ENCODE measurements at places on chromosomes 3 and 15.

- DNase-seq: no peak
Measured at GRCh38 chr3:114892131-114892879, 254.8 kb downstream of the ZBTB20 start.

DNA sequence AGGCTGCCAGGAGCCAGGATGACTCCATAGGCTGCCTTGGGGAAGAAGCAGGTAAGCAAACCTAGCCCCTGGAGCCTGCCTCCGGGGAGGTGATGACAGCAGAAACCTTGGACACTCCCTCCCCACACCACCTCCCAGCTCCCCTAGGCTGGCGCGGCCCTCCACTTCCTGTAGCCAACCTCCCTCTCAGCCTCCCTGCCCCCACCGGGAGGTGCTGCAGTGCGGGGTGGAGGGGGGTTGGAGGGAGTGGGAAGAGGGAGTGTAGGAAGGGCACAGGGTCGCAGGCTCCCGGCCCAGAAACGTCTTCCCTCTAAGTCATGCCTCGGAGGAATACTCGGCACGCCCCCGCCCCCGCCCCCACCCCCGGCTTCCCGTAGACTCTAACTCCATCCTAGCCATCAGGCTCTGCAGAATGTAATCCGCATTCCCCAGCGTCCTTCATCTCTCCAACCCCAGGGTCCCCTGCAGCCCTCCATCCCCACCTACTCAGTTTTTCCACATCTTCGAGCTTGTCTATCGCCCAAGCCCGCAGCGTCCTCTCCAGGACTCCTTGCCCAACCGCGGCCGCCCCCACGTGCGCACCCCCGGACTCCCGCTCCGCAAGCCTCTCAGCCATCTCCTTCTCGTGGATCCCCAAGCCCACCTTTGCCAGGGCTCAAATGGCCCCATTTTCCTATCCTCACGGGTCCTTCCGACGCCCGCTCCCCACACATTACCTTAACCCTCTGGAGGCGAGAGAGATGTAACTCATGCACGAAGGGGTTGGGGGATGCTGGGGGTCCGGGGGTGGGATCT, 528 bp downstream of the LPCAT4 start:
- DNase-seq: peak; percentile 41

DNA sequence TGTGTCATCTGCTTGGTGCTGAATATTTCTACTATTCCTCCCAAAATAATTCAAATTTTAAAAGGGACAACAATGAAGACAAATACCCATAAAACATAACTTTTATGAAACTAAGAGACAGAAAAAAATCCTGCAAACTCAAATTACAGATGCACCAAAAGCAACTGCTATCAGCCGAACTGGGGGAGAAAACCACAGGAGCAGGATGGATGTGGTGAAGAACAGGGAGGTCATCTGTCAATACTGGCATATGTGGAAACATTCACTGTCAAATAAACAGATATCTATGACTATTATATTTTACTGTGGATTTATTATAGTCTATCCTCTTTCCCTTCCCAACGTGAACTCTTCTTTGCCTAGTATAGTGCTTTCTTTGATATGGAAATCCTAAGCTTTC, 53.3 kb upstream of the CPOX start:
- DNase-seq: no peak

GRCh38 chr3:39062180-39062579, 10.4 kb downstream of the WDR48 start:
- no peak for DNase-seq

DNA sequence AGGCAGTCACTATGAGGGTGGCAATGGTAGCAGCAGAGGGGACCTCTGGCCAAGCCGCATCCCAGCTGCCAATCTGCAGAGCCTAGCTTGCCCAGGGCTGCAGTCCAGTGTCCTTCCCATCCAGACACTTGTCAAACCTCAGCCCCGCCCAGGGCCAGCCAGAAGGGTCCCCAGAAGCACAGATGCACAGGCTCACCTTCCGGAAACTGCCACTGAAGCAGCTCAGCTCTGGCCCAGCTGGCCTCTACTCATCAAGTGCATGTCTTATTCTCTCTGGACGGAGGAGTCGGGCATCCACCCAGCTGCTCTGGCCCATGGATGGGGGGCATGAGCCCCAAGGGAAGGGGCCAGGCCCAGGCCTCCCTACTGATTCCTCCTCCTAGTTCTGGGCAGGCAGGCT, 69.2 kb downstream of the DNAJB8 start:
- DNase-seq: no peak

- no peak for DNase-seq
Measured at GRCh38 chr15:22887157-22887951, 48.9 kb downstream of the NIPA2 start.

- no peak for DNase-seq
Measured at GRCh38 chr3:98826126-98826525, 63.0 kb downstream of the ST3GAL6 start.

GRCh38 chr3:32238453-32239306, at the start of gene CMTM8:
TSS of gene CMTM8 (plus strand) at chr3:32238680. CDS start at chr3:32238973, 293 bp downstream.
- DNase-seq: peak; percentile 58

DNA sequence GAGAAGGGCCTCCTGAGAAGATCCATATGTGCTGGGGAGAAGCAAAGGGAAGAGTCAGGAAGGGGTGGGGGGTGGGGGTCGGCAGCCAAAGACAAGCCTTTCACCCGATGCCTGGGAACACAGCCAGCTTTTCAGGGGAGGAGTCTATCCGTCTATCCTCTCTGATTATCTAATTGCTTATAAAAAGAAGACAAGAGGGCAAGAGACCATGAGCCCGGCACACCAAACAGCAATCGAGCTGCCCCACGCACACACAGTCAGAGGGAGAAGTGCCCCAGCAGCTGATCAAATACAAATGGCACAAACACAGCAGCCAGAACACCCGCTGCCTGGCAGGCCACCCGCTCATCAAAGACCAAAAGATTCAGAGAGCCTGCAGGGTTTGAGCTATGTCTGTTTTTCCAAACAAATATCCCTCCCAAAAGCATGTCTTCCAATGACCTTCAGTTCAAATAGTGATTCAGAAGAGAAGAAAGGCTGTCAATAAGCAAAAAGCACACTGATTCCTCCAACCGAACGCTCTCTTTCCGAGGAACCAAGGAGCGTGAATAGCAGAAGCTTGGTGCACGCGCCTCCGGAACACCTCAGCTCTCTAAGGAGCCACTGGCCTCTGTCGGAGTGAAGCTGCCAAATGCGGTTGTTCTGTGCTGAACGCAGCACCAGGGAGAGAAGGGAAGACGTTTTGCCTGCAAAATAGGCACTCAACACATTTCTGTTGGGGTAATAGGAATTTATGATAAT, 419.2 kb downstream of the OCA2 start:
- no peak for DNase-seq

GRCh38 chr3:161913786-161914389, 417.3 kb downstream of the OTOL1 start:
- DNase-seq: no peak

DNA sequence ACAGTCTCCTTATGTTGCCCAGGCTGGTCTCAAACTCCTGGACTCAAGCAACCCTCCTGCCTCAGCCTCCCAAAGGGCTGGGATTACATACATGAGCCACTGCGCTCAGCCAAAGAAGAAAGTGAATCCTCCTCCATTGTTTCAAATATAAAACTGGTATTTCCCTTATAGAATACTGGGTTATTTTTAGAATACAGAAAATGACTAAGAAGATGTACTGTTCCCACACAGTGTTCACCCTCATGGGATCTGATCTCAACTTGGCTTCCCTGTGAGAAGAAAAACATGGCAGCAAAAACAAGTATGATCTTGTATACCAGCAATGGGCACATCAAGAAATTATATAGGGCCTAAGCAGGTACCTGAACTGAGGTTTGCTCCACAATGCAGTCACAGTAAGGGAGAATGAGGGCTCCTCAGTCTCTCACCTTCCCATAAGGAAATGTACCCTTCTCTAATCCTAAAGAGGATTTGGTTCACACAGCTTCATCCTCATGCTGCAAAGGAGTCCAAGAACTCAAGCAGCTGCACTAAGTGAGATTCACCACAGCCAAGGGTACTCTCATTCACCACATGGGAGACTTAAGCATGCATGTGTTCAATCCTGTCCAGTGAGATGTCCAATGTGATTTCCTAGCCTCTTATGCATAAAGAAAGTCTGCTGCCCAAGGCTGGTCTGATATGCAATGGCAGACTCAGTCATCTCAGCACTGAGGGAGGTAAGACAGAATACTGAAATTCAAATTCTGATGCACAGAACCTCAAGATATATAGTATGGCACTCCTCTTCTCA, 25.8 kb downstream of the USP4 start:
- DNase-seq: no peak

- no peak for DNase-seq
Measured at GRCh38 chr3:1262246-1262645, 169.4 kb downstream of the CNTN6 start.

- peak; percentile 16 for DNase-seq
Measured at GRCh38 chr3:113948015-113948917, 453 bp downstream of the ZDHHC23 start.

DNA sequence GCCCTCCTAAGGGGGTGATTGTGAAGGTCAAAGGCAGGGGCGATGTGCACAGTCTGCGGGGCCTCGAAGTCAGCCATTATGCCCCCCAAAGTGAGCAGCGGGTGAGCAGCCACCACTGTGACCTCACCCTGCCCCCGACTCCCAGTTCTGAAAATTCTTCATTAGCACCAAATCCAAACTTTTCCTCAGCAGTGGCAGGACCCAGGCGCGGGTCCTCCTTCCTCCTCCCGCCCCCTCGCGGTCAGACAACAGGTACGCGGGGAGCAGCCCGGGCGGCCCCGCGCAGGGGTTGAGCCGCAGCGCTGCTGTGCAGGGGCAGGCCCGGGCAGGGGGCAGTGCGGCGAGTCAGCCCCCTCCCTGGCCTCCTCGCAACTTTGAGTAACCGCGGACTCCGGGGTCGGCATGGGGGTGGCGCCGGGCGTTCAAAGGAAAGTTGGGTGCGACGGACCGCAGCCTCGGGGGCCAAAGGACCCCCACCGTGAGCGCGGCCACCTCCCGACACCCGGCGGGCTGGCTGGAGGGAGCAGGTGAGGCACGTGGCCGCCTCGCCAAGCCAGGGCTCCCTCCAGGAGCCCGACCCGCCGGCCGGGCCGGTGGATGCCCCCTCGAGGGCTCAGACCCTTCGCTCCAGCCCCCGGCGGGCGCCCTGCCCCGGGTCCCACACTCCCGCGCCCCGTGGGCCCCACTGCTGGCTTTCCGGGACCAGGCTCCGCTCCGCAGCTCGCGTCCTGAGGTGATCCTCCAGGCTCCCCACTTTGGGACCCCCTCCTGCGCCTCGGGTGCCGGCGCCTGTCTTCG, 49.4 kb upstream of the CCDC174 start:
- no peak for DNase-seq

DNA sequence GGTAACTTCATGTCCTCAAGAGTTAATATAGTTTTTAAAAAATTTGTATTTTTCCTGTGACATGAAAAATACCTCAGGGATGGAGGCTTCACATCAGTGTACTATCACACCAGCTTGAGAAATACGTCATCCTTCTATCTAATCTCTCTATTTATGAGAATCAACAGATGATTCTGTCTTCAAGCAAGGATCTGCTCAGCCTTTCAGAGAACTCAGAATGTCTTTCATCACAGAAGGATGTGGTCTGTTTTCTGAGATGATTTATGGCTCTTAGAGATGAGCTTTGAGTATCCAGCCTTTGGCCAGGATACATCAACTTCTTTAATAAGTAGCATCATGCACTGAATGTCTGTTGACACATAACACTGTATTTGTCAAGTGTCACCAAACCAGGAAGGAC, 193.9 kb downstream of the DTWD1 start:
- DNase-seq: no peak

DNA sequence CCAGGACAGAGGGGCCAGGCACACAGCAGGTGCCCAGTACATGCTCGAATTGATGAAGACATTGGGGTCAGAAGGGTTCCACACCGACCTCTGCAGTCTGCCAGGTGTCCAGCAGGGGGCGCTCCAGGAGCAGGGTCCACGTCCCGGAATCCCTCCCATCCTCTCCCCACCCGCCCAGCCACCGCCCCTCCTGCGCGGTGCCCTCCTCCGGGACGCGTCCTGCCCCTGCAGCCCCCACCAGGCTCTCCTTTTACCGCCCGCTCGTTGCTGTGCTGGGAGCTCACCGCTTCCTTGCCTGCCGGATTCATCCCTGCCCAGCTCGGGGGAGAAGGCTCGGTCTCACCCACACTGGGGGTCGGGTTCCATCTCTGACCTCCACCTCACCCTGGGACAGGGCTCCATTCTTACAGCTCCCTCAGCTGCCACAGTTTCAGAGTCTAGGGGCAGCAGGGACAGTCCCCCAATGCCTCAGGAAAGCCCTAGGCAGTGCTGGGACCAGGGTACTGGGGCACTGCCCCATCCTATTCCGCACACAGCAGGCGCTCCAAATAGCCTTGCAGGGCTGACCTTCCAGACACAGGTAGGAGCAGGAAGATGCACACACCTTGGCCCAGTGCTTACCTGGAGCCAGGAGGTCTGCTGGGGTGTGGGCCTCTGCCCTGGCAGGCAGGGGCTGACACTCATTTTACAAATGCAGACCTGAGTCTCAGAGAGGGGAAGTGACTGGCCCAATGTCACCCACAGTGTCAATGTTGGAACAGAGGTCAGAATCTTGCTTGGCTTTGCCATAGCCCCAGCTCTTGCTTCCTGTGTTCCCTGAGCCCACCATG, 31.0 kb downstream of the GRIP2 start:
- DNase-seq: peak; percentile 65

DNA sequence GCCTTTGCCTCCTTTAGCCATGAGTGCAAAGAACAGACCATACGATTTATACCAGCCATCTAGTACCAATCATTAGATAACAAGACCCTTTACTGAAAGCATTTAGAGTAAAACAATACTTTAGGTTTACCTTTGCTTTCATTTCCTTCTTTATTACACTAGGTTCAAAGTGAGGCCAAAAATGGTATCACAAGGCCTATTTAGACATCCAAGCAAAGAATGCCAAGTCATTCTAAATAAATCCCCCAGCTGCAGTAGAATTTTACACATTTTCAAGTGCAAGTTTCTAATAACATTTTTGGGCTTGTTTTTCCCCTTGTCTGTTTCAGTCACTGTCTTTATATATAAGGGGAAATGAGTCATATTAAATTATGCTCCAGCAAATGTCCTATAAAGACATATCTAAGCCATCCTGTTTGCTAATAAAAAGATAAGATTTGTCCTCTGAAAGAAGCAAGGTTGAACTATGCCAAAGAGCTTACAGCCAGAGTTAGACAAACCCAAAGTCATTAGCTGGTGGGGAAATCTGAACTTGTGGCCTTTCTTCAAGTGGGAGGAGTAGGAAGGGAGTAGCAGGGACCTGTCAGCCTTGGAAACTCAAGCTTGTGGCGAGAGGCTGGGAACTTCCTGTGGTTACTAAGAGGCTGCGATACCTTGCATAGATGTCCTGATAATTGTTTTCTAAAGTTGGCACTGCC, 232.7 kb downstream of the MECOM start:
- DNase-seq: no peak

DNA sequence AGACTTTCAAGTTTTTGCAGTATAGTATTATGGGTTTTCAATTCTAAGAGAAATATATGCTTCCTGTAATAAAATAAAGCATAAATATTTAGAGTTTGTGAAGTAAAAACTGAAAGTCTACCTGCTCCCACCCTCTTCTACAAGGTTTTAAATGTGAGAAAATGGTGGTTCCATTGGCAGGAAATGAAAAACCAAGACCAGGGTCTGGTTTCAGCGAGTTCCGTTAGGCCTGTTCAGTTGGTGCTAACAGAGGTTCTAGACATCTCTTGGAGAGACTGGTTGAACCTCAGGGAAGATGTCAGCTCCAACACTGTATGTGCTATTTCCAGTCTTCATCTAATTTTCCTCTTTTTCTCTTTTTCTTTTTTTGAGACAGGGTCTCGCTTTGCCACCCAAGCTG, 11.8 kb upstream of the MYO1E start:
- no peak for DNase-seq

Measured in T-helper 9 cell (primary cell).